ENCODE measurements at places on chromosomes 12 and 14.

DNA sequence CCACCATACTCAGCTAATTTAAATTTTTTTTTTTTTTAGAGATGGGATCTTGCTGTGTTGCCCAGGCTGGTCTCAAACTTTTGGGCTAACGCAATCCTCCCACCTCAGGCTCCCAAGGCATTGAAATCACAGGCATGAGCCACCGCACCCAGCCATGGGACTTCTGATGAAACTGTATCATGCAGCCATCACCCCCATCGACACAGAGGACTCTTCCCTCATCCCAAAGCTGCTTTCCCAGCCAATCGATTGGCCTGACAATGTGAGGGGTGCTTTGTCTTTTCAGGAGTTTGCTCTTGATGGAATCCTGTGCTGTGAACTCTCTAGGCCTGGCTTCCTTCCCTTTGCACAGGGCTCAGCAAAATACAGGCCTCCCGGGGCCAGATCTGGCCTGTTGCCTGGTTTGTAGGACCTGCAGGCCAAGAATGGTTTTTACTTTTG lies 59.6 kb upstream of the NCOR2 start:
- no peak for DNase-seq

- no peak for DNase-seq
Observed at GRCh38 chr14:79370969-79371368, 840.3 kb downstream of the DIO2 start.

GRCh38 chr14:49480979-49481498 lies 105.1 kb downstream of the RPS29 start:
- no peak for DNase-seq

- no peak for DNase-seq
Observed at GRCh38 chr12:68794653-68795251, 13.2 kb upstream of the MDM2 start.

- DNase-seq = no peak
Observed at GRCh38 chr12:57190037-57190436, 26.6 kb upstream of the NXPH4 start.

- DNase-seq = peak; percentile 95
Observed at GRCh38 chr12:113965951-113966797, at the start of gene RBM19. Gene RBM19 (minus strand): TSS chr12:113966325. CDS start chr12:113966227, 98 bp downstream.

GRCh38 chr12:91637789-91638624 lies 455.4 kb upstream of the DCN start:
- DNase-seq = no peak

- DNase-seq = peak; percentile 69
Observed at GRCh38 chr14:69708586-69709560, 58.1 kb upstream of the SRSF5 start.

DNA sequence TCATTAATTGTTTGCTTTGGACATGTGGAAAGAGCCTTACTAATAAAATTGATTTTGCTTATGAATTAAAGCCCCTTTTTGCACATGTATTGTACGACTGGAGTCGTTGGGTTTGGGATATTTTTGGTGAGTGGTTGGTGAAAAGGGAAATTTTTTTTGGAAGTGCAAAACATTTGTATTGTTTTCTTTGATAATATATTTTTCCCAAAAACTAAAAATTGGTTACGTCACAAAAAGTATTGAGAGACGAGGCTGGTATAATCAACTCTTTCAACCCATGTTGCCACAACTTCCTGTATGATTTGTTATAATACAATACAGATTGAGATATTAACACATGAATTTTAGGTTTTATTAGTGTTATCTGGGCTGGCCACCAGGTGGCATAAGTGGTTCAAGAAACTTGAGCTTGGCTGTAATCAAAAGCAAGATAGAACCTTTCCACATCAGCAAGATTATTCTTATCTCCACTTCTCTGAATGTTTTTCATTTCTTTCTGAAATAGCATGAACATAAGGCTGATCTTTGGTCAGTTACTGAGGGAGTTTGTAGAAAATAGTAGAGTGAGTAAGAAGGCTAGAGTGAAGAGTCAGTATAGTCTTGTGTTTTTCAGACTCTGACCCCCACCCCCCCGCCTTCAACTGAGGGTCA lies 8.7 kb downstream of the NGDN start:
- DNase-seq = peak; percentile 46

DNA sequence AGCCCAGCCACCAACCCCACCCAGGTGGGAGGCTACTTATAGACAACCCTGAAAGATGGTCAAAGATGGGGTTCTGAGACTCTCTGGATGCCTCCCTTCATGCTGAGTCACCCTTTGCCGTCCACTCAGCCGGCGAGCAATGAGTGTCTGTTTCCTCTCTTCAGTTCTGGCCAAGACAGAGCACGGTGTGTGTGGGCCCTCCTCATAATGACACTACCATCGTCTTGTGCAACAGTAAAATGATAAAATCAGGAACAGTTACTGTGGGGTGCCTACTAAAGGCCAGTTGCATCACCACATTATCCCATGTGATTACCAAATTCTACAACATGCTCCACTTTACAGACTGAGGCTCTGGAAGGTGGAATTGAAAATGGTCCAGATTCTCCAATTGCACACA lies 7.0 kb upstream of the BDKRB1 start:
- no peak for DNase-seq

DNA sequence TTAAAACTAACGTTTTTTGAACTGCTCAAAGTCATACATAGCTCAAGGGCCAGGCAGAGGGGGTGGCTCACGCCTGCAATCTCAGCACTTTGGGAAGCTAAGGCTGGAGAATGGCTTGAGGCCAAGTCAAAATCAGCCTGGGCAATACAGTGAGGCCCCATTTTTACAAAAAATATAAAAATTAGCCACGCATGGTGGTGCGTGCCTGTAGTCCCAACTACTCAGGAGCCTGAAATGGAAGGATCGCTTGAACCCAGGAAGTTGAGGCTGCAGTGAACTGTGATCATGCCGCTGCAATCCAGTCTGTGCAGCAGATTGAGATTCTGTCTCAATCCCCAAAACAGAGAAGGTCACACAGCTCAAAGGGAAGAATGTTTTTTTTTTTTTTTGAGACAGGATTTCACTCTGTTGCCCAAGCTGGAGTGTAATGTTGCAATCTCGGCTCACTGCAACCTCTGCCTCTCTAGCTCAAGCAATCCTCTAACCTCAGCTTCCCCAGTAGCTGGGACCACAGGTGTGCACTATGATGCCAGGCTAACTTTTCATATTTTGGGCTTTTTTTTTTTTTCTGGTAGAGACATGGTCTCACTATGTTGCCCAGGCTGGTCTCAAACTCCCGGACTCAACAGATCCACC lies 2.9 kb downstream of the RBM23 start:
- DNase-seq = no peak

DNA sequence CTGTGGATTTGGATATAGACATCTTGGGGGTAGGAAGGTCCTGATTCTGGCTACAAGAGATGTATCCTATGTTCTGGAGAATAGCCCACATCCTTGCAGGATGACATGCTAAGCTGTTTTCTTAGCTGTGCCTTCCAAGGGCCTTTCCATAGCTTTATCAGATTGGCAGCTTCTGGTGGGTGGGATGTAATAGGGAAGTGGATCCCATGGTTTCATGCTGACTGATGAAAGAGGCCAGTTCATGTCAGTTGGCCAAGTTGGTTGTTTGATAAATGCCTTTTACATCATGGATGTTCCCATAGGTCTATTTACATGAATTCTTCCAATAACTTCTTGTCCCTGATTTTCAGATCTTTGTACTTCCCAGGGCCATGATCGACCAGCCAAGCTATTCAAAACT lies 169.1 kb upstream of the RMST start:
- DNase-seq = no peak

DNA sequence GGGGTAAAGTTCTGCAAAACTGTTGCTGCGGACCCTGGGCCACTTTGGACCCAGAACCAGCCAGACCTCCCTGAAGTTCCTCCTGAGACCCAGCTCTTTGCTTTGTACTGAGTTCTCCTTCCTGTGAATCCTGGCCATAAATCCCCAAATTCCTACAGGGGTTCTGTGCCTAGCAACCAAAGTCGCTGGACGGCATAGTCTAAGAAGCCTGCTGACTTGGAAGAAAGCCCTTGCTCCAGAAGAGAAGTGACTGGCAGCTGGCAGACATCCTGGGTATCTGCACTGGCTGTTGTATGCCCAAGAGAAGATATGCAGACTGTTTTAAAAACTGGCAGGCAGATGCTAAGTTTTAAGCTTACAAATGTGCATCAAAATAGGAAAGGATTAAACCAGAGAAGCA lies 99.9 kb upstream of the SLC24A4 start:
- no peak for DNase-seq

GRCh38 chr12:48105321-48105866 lies 485 bp downstream of the SENP1 start:
- DNase-seq = peak; percentile 56

DNA sequence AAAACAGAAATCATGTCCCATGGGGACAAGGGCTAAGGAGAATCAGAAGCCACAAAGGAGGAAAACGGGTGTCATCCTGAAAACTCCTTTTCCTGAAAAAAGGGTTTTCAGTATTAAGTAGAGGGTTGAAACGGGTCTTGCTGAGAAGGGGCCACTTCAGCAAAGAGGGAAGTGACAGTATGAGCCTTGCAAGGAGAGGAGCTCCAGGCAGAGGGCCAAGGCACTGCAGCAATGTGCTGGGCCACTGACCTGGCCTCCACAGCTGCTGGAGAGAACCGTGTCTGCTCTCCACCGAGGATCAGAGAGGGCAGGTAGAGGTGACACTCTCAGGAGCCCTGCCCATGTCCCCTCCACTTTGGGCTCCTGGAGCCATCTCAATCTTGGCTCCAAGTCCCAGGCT lies 103.3 kb downstream of the NCOR2 start:
- no peak for DNase-seq

DNA sequence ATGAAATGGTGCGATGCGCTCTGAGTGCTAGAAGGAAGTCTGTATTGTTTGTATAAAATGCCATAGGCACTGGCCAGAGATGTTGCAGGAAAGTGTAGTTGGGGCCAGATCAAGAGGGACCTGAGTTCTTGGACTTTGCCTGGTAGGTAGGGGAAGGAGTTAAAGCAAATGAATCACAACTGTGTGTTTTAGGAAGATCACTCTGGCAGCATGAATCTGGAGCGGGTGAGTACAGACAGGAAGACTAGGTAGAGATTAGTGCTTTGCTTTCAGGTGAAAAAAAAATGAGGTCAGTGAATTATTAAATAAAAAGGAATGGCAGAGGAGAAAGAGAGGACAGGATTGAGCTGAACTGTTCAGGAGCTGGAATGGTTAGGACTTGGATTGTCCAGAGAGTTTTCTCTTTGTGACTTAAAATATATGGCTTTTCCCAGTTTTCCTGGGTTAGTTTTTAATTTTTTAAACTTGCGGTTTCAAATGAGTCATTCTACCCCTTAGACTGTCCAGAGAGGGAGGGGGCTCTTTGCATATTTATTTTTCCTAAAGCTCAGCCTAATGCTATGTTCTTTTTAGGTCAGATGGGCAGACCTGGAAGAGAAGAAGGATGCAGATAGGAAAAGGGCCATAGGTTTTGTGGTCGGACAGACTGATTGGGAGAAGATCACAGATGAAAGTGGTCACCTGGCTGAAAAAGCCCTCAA lies 41.1 kb downstream of the PROX2 start:
- no peak for DNase-seq

DNA sequence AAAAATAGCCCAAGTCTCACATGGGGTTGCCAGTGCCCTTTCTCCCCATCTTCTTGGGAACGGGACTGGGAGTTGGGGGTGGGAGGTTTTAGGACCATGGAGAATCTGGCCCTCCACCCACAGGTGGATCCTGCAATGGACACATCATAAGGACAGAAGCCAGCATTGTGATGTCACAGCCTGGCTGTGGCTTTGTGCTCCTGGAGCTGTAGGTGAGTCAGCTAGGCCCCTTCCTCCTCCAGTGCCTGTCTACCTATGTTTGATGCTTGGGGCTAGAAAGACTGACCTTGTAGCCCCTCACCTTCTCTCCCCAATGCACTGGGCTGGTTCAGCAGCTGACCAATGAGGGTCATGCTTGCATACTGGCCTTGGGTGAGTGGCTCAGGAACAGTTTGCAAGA lies at the start of gene CCDC197:
TSS of gene CCDC197 (plus strand) at position 220 of the 400 bp plus-strand sequence. CDS start 831 bp downstream, outside the sequence.
- DNase-seq = no peak

GRCh38 chr12:32312049-32312670 lies 87.2 kb upstream of the FGD4 start:
- DNase-seq = no peak

- no peak for DNase-seq
Observed at GRCh38 chr12:126773012-126773411, 1494.0 kb upstream of the TMEM132C start.

GRCh38 chr12:116933512-116934246 lies 22.9 kb downstream of the FBXW8 start:
- no peak for DNase-seq

GRCh38 chr14:103904493-103905107 lies 23.7 kb upstream of the TDRD9 start:
- no peak for DNase-seq

Measured in T-helper 2 cell (primary cell).